Activated naive CD8-positive, alpha-beta T cell treated with anti-CD3 and anti-CD28 coated beads, Interleukin-2, amount 50 U/mL, for 16 hours (primary cell): ENCODE measurements at places on chromosomes 1 and 21.

GRCh38 chr1:162179121-162179520 is 109.6 kb downstream of the NOS1AP start:
- DNase-seq, result no peak

DNA sequence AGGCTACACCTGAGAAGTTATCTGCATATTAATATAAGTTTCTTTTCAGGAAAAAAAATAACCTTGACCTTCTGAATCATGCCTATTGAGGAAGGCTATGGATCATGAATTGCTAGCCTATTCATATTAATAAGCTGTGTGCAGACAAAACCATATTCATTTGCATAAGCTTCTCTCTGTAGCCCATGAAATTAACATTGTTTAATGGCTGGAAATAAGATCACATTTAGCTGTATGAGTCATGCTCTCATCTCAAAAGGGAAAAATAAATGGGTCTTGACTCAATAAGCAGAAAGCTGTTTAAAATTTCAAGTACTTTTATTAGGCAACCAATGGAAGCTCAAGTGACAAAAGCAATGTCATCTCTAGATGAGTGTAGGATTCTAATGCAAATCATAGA is 330.0 kb upstream of the DEPDC1 start:
- no peak for DNase-seq

GRCh38 chr1:36223381-36223995 is 755 bp upstream of the THRAP3 start:
- no peak for DNase-seq

- DNase-seq, result no peak
These were observed 130.2 kb downstream of the CAPN8 start for GRCh38 chr1:223535319-223535718.

DNA sequence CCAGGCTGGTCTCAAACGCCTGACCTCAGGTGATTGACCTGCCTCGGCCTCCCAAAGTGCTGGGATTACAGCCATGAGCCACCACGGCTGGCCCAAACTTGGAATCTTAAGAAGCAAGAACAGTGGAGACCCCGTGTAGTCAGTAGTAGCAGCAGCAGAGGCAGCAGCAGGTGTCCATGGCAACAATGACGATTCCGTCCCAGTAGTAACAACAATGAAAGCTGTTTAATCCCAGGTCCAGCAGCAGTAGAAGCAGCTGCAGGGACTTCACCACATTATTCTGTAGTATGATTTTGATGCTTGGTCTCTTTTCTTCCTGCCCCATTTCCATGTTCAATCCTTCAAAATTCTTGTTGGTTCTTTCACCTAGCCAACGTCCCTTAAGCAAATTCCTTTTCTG is 69.6 kb upstream of the KCTD3 start:
- no peak for DNase-seq

GRCh38 chr1:224502459-224503160 is 68.0 kb upstream of the WDR26 start:
- no peak for DNase-seq
